ENCODE measurements at places on chromosomes 4 and X.

- DNase-seq: no peak
Observed at GRCh38 chr4:70437197-70437596, 34.8 kb upstream of the MUC7 start.

GRCh38 chr4:156971165-156971675, 379 bp downstream of the PDGFC start:
- no peak for DNase-seq

GRCh38 chr4:1980561-1981041, 28.2 kb downstream of the NELFA start:
- DNase-seq: no peak

DNA sequence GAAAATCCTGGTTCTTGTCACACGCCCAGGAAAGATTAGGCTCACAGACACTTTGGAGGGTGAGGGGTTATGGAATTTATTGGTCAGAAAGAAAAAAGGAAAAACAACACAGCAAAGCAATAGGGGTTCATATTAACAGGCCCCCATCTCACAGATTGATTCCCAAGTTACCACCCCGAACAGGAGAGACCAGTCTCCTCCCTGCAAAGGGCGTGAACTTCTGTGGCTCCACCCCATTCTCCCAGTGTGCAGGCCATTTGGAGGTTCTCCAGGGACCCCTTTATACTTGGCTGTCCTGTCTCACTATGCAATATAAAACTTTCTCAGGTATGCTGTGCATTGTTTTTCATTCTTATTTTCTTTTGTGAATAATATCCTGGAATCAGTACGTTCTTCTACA, 7.4 kb downstream of the FGF2 start:
- no peak for DNase-seq

- DNase-seq: no peak
Observed at GRCh38 chr4:78138252-78138651, 81.1 kb downstream of the FRAS1 start.

GRCh38 chr4:113303315-113303714, 253.9 kb downstream of the ANK2 start:
- no peak for DNase-seq

- no peak for DNase-seq
Observed at GRCh38 chrX:47723689-47724088, 64.7 kb upstream of the UXT start.

DNA sequence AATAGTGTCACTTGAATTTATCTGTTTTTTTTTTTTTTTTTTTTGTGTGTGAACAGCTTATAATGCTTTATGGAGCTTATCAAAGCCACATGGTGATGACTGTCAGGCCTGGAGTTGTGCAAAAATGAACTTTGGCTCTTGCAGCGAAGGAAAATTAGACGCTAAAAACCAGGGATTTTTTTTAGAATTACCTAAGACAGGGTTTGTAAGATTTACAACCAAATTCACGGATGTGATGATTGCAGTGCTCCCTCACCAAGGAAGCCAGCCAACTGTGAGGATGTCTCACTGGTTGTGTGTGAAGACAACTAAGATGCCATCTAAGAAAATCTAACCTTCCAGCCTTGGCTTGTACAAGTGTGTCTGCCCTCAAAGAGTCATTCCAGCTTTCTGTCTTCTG, 127.1 kb upstream of the SLC4A4 start:
- DNase-seq: no peak

- DNase-seq: no peak
Observed at GRCh38 chr4:123469245-123469644, 72.7 kb downstream of the SPRY1 start.

DNA sequence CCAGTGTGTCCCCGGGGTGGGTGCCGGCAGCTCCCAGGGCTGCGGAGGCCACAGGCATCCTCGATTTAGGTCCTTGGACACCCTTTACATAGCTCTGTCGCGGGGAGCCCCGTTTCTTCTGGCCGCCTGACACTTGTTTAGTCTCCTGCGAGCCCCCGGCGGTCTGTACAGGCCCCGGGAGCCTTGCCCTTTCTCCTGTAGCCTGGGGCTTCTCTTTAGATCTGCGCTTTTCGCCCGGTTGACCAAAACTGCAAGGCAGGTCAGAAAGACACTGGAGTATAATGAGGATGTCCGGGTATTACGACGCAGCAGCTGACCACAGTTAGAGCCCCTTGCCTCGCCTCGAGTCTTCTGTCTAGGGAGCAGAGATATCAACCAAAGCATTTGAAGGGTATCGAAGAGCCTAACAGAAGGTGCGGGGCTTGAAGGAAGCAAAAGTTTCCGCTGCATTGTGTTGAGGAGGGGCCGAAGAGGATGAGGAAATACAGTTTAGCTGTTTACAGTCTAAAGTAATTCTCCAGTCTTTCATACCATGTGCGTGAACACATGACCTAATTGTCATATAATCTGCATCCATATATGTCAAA, 479 bp downstream of the BRCC3 start:
- DNase-seq: no peak

- no peak for DNase-seq
Observed at GRCh38 chr4:159201168-159201567, 98.3 kb downstream of the RAPGEF2 start.

- DNase-seq: peak; percentile 6
Observed at GRCh38 chrX:69060631-69061408, 104.4 kb downstream of the PJA1 start.

GRCh38 chr4:147118528-147118927, 172.9 kb upstream of the TTC29 start:
- peak; percentile 10 for DNase-seq

DNA sequence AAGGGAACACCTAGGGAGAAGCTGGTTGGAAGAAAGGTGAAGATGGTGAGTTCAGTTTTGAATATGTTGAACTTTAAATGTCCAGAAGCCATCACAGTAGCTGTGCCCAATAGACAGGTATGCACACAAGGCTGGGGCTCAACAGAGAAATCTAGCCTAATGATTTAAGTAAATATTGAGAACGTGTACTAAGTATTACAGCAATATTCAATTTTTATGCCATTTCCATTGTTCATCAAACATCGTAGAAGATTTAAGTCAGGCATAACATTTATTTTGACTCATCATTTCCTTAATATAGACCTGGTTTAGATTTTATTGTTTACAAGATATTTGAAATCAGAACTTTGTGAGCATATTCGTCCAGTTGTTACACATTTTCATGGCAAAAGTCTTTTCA, 116.4 kb downstream of the HPGD start:
- no peak for DNase-seq

- no peak for DNase-seq
Observed at GRCh38 chrX:40446921-40447320, 133.8 kb upstream of the ATP6AP2 start.

DNA sequence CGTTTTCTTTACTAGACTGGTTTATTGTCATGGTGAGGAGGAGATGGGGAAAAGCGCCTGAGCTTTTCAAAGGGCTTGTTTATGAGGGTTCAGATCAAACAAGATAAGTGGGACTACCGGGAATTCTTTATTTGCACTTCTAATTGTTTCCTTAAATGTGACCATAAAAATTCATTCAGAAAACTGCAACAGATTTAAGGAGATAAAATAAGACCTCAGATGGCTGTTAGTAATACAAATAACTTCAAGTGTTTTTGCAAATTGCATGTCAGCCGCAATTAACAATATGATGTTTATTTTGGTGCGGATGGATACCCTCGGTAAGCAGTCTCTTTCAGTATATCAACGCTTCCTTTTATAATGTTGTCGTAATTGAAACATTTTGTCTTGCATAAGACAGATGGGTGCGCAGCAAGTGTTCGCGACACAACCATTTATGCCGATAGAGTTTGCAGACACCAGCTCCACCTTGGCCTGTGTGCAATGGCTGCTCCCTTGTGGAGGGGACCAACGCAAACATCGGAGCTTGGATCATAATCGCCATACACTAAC, 151.0 kb downstream of the C4orf33 start:
- DNase-seq: no peak

DNA sequence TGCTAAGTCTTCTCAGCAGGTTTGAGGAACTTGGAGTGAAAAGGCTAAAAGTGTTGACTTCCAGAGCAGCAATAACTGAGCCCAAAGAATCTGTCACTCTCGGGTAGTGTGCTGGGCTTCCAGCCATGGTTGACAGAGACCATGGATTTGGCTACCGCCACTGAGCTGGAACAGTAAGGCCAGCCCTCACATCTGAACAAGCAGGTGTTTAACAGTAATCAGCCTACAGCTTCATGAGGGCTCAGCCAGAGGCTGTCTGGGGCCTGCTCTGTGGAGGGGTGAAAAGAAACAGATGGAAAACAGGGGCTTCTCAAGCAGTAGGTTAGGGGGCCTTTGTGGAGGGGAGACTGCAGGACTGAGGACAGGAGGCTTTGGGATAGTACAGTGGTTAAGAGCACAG, 14.9 kb downstream of the RASL11B start:
- no peak for DNase-seq

GRCh38 chr4:3291969-3292570, 751 bp upstream of the RGS12 start:
- DNase-seq: no peak

- DNase-seq: no peak
Observed at GRCh38 chr4:173403051-173403450, 4.1 kb upstream of the SCRG1 start.

DNA sequence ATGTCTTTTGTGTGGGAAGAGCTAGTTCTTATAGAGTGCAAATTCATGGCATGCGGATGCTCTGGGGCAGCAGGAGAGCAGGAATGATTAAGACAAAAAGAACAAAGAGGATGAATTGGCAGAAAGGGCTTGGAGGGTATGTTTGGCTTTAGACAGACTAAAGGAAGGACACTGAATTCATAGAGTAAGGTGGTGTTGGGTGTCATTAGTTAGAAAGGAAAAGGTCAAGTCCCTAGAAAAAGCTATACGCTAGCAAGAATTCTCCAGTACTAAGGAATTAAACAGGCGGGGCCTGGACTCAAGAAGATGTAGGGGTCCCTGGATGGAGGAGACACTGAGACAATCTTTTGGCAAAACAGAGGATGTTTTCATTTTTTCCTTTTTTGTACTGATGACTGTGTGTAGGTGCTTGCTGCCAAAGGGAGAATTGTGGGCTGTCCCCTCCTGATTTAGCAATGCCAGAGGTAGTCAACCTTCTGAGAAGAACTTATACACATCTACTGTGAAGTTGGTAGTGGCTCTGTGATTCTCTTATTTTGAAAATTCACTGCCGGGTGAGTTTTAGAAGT, 391.0 kb downstream of the SPRY1 start:
- DNase-seq: no peak

- no peak for DNase-seq
Observed at GRCh38 chrX:140050906-140051305, 85.6 kb upstream of the CXorf66 start.

- DNase-seq: no peak
Observed at GRCh38 chr4:146222313-146222712, 8.0 kb downstream of the REELD1 start.

DNA sequence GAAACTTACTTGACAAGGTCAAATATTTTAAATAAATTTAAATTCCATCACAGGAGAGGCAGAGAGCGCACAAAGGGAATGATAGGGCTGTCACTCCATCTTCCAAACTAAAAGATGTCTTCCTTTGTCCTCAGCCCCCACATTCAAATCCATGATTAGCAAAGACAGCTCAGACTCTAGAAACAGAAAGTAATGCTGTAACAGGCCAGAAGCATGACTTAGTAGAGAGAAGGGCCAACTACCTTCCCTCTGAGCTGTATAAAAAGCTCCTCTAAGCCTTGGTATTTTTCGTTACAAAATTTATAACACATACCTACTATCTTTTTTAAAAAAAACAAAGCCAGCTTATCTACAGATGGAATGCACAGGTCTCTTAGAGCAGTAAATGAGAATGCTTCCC, 207.4 kb downstream of the MAPK10 start:
- no peak for DNase-seq

GRCh38 chr4:83574247-83574646, 38.3 kb downstream of the GPAT3 start:
- DNase-seq: no peak

- DNase-seq: no peak
Observed at GRCh38 chr4:129094347-129094746, 1.0 kb upstream of the SCLT1 start.

DNA sequence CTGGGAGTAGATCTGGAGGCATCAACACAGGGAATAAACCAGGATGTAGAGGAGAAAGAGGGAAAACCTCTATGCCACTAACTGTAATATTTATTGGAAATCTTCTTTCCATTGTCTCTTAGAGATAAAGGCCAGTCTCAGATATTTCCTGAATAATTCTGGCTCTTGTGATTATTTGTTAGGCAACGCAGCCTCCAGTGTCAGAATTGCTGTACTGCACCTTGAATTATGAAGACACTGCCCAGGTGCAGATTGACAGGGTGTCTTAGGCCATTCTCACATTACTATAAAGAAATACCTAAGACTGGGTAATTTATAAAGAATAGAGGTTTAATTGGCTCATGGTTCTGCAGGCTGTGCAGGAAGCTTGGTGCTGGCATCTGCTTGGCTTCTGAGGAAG, 100.7 kb upstream of the ZDHHC15 start:
- DNase-seq: peak; percentile 1

DNA sequence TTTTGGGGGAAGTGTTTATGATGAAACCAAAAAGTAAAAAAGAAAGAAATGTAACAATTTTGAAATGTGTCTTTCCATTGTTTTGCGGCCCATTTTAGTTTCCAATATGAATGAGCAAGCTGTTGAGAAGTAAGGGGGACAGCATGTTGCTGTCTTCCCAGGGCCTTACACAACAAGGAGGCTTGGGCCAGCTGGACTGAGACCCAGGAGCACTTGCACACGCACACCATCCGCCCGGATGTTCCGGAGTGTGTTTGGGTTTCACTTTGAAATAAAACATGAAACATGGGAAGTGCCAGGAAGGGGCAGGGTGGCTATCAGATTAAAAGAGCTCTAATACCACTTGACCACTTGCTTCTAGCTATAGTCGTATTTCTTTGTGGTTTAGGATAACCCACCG, 144.4 kb downstream of the NHS start:
- no peak for DNase-seq

- no peak for DNase-seq
Observed at GRCh38 chrX:17377091-17377717, 2.2 kb downstream of the NHS start.

DNA sequence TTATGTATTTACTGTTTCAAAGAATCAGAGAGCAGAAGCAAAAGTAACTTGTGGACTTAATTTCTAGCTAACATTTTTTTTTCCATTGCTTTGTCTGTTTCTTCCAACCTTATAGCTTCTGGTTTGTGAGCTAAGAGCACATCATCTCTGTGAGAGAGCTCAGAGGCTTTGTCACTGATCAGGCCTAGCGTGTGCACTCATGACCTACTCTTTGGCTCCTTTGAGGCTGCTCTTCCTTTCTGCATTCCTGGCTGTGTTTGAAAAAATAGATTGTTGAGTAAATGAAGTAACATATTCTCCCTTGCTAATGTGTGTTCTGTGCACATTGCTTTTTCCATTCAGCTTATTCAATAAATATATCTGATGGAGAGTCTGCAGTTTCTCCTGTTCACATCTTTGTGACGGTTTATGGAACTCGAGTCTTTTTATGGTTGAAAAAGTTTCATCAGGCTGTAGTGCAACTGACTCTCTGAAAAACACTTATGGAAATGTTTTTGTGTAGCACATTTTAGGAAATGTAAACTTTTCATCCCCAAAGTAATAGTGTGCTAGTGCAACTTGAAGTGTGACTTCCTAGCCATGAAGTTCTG, 133.0 kb downstream of the RAPGEF2 start:
- no peak for DNase-seq

- no peak for DNase-seq
Observed at GRCh38 chr4:38503689-38504395, 160.2 kb upstream of the KLF3 start.
